ENCODE measurements at places on chromosomes 5 and 9.

DNA sequence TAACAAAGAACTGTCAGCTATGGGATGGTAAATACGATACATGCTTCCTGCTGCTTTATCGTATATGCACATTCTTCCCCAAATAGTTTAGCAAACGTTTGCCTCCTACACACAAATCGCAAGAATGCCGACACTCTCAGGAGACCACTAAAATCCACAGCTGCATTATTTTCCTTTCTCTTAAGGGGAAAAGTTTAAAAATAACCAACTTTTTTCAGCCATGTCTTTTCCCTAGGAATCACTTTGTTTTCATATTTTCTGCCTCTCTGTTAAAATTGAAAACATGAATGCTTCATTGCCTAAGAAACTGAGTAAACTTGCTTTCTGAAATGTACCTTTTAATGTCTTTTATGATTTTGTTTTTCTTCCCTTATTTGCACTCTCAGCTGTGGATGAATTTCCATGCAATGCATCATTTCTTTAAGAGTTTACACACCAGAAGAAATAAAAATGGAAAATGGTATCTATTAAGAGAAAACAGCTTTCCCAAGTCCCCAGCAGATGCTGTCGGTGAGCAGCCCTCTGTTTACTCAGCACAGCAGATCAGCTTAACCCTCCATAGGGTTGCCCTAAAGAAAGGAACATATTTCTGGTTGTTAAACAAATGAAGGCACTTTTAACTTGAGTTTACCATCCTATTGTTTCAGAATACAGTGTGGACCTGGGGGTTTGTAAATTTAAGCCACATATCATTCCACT is 66.2 kb downstream of the IZUMO3 start:
- peak; percentile 79 for DNase-seq

DNA sequence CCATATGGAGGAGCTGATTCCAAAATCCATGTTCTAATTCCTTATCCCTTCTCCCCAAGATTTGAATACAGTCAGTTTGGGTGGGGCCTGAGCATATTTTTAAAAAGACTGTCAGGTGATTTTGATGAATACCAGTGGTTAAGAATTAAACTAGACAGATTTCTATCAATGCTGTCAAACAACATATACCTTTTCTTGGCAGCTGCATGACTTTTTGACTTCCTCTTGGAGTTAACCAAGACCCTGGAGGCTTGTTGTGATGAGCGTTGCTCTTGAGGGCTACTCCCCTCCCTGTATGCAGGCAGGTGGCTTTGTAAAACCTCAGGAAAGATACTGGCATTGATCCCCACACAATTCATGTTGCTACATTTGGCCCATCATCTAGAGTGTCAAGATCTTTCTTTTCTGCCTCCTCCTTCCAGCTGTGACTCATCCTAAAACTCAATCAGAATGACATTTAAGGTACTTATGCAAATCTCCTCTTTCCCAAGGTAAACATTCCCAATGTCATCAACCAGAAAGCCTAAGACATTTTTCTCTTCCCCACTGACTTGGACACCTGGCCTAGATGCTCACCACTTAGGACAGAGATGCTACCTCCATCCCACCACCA is 61.7 kb downstream of the PPP2R2B start:
- DNase-seq: peak; percentile 45

DNA sequence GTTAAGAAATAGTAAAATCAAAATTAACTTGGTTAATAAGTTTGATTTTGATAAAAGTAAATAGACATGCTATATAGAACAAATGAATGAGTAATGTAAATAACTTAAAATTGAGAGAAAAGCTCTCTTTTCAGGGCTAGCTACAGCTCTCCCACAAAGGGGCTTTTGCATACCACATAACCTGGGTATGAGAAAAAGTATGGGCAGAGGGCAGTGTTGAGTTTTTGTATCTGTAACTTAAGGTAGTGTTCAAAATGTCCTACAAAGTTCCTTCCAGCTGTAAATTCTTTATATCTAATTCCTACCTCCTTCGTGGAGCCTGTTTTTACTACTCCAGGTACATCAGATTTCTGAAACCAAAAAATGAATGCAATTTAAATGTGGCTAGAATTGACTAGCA is 18.9 kb upstream of the TTC33 start:
- DNase-seq: no peak

DNA sequence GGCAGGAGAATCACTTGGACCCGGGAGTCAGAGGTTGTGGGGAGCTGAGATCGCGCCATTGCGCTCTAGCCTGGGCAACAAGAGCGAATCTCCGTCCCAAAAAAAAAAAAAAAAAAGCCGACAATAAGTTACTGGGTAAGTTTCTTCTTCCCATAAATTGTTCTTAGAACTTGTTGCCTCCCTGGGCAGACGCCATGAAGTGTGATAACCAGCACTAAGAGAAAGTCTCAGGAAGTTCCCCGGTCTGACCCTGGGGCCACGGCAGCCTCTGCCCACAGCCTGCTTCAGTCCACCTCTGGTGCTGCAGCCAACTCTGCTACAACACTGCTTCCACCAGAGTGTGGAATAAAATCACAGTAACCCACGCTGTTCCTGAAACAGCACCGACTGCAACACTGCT is 19.1 kb downstream of the LPCAT1 start:
- DNase-seq: no peak

GRCh38 chr5:143594902-143595818 is 191.7 kb upstream of the NR3C1 start:
- DNase-seq: peak; percentile 73

- no peak for DNase-seq
These were observed 26.9 kb downstream of the PDE4D start for GRCh38 chr5:59866661-59867060.

DNA sequence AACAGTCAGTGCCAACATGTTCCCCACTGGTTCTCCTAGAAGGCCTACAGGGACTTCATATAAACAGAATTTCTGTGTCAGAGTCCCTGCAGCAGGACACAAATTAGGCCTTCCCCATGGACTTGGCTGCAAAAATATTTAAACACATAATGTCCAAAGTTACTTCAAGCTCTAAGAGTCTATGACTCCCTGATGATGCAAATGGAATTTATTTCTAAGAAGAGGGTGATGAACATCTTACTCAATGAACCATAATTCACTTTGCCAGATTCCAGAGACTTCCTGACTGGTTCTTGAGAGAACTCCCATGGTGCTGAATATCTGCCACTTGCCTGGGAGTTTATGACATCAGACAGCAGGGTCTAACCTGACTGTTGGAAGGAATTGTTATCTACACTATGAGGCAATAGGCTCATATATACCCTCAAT is 32.7 kb upstream of the ADRA1B start:
- DNase-seq: no peak

- no peak for DNase-seq
These were observed 150.0 kb downstream of the CDC42SE2 start for GRCh38 chr5:131413605-131414559.

- no peak for DNase-seq
These were observed 79.4 kb upstream of the IZUMO3 start for GRCh38 chr9:24625097-24625496.

DNA sequence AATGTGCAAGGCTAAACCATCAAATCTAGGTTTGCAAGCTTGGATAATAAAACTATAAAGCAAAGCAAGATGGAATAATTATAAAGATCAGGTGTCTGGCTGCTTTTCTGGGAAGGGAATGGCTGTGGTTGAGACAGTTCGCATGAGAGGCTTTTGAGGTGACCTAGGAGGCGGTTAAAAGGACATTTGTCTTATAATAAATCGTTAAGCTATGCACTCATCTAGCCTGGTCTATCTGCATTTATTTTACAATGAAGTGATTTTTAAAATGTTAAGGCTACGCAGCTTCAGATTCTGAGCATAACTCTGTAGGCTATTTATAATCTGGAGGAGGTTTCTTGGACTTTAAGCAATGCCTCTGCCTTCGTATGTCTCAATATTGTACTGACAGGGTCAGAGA is 29.4 kb upstream of the MAN2A1 start:
- DNase-seq: no peak

GRCh38 chr5:41869151-41869723 is 988 bp downstream of the OXCT1 start:
- peak; percentile 72 for DNase-seq

GRCh38 chr5:136084698-136085097 is 47.9 kb upstream of the SMAD5 start:
- no peak for DNase-seq

DNA sequence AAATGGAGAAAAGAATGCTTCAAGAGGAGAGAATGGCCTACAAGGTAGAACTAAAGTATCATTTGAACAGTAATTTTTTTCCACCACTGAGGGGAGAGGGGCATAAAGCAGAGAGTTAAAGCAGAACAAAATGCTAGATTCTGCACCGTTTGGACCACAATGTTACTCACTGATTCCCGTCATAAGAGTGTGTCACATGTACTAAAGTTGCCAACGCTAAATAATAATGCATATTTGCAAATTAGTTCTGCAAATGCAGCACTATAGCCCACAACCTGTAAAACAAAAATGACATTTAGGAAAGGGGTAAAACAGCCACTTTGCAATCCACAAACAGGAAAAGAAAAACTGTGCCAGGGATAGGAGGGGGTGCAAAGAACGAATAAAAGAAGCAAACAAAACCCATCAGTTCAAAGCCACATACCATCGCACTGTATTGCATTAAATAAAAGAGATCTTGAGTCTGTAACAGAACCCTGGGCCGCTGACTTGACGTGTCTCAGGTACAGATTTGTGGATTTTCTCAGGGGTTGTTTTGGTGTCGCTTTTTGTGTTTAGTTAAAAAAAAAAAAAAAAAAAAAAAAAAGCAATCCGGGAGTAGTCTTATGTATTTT is 7.7 kb upstream of the NFIB start:
- peak; percentile 83 for DNase-seq

DNA sequence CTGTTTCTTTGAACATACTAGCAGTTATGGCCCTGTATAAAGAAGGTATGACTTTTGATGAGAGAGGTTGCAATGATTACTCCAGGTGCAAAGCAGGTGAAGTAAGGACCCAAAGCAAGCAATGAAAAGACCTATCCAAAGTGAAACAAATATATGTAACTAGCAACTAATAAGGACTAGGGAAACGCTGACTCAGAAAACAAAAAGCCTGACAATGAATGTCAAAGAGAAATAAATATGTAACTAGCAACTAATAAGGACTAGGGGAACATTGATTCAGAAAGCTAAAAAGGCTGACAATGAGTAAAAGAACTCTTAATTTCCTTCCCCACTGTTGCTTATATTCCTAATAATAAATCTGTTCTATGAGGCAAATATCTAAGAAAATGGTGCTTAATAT is 43.1 kb downstream of the HMGCR start:
- DNase-seq: no peak

- DNase-seq: no peak
These were observed 439.6 kb downstream of the CSNK1G3 start for GRCh38 chr5:123951582-123951977.

DNA sequence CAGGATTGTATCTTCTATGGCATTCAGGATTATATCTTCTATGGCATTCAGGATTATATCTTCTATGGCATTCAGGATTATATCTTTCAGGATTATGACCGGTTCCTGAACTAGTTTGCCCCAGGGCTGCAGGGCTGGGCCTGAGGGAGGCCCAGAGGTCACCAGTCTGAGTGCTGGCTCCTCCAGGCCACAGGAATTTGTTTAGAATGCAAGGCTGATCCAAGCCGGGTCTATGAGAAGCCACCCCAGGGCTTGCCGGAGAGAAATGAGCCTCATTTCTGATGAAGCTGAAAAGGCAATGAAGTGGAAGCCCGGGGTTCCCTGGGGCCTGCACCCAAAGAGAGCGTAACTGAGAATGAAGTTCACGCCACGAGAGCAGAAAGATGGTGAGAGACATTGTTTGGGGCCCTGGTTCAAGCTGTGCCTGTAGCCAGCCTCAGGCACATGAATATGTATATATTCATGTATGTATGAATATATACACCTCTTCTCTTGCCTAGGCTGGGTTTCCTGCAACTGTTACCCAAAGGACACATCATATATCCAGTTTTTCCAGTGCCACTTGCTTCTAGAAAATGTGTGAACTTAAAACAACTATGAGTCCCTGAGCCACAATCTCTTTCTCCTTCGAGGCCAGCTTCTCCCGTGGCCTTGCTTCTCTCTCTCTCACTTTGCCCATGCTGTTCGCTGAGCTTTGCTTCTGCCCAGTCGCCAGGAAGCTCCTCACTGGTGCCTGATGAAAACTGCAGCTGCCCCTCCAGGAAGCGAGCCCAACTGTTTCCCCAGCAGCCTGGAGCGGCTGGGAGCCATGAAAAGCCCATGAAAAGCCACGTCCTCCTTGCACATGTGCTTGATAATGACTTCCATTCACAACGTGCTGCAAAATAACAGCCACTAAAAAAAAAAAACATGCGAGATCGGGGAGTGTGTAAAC is 62.3 kb downstream of the GTF3C4 start:
- peak; percentile 29 for DNase-seq

GRCh38 chr9:98639133-98639532 is 69.6 kb downstream of the GABBR2 start:
- DNase-seq: peak; percentile 50

- DNase-seq: peak; percentile 56
These were observed 43.6 kb downstream of the CCDC192 start for GRCh38 chr5:127746756-127747155.

- DNase-seq: peak; percentile 98
These were observed 94.6 kb downstream of the ZNF608 start for GRCh38 chr5:124651663-124652513.

- DNase-seq: no peak
These were observed 48.8 kb downstream of the KCNIP1 start for GRCh38 chr5:170552621-170553115.

DNA sequence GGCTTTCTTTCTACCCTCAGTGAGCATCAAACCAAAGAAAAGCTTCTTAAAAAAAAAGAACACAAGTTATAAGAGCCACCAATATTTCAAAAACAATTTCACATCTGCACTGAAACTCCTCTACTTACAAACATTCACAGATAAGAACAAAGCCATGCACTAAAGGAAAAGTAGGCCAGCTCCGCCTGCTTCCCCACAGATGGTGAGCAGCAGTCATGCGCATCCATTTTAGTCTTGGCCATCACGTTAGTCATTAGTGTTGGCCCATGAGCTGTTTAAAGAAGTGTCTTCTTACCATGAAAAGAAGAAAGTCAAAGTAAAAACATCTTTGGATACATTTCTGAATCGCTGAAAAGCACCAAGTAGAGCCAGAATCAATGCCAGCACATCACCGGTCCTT is 40.0 kb upstream of the SMIM23 start:
- DNase-seq: no peak

GRCh38 chr9:81103597-81104471 is 585.5 kb downstream of the TLE1 start:
- no peak for DNase-seq

DNA sequence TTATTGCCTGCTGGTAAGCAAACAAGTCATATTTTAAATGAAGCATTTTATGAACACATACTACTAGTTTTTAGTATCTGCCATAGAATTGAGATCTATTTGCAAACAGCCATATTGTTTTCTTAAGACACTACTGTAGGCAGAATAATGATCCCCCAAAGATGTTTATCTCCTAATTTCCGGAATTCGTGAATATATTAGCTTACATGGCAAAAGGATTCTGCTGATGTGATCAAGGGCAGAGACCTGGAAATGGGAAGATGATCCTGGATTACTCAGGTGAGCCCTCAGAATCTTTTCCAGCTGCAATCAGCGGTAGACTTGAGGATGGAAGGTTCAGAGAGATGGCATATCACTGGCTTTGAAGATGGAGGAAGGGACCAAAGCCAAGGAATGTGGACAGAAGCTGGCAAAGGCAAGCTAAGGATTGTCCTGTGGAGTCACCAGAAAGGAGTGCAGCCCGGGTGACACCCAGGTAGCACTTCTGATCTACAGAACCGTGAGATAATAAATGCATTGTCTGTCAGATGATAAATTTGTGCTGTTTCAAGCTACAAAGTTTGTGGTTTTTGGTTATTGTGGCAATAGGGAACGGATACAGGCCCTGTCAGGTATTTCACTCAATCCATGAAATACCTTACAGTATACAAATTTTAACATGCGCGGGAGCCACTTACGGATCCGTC is 1.0 kb upstream of the ERCC6L2 start:
- DNase-seq: peak; percentile 48
